ENCODE measurements at places on chromosomes 7 and 10. TPM values are rescaled to one million over a fixed set of nuclear protein-coding genes. Genes with fewer than 3 reads are reported as not detected.

MRPS16 gene
- total RNA-seq = 24.1 TPM

ASIC3 gene
- 0.93 TPM for total RNA-seq

GRCh38 chr7:157430721-157431120, 93.9 kb downstream of the DNAJB6 start:
- no peak for DNase-seq

GRCh38 chr10:89351780-89352597, 24.2 kb downstream of the IFIT3 start:
- DNase-seq = peak; percentile 39

GRCh38 chr7:152683297-152683696, 7.4 kb upstream of the XRCC2 start:
- no peak for DNase-seq
